Spleen (tissue), 13 donors: ENCODE measurements at places on chromosomes 3 and 15.

DNA sequence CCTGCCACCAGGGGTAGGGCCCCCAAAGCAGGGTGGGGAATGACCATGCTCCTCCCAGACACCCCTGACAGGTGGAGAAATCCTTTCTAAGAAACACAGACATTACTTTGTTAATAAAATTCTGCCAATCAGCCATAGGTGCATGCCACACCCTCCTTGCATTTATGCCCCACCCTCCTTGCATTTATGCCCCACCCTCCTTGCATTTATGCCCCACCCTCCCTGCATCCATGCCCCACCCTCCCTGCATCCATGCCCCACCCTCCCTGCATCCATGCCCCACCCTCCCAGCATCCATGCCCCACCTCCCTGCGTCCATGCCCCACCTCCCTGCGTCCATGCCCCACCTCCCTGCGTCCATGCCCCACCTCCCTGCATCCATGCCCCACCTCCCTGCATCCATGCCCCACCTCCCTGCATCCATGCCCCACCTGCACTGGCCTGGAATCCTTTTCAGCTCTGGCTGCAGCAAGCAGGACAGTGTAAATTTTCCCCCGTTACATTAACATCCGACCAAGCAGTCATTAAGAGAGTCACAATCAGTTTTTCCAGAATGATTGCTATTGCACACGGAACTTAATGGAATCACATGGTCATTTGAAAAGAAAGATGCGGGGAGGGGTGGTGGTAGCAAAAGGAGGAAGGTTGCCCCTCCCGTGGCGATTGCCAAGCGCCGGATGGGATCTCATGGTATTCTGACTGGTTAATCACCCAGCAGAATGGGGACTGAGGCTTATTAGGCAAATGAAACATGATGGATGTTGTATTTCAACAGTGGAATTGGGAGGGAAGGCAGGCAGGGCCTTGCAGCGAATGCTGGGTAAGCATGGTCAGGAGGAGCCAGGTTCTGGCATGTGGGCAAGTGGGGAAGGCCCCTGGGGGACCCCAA, 91.2 kb downstream of the TLE3 start:
- H3K27ac ChIP-seq: no peak overlapping the region
- DNase-seq: no peak
- H3K36me3 ChIP-seq: no peaks in the 10 kb centered on the region
- H3K4me3 ChIP-seq: no peak overlapping the region
- no peaks in the 10 kb centered on the region for H3K4me1 ChIP-seq
- H3K27me3 ChIP-seq: no peaks in the 10 kb centered on the region

DNA sequence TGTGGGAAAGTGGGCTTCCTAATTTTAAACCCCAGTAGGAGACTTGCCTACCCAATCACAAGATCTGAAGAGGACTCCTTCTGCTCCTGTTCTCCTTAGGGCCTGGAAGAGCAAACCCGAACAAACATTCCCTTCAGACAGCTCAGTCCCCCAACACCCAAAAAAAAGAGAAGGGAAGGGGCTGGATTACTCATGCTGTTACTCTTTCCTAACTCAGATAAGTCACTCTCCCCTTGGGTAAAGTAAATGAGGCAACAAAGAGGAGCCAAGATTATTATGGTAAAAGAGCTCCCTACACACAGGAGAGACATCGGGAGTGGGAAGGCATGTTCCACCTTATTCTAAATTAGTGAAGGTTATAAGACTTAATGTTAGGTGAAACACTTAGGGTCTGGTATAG, 18.1 kb upstream of the LEKR1 start:
- no peak overlapping the region for H3K27ac ChIP-seq
- peaks cover 2% of the 10 kb centered on the region for H3K4me1 ChIP-seq
- no peak for DNase-seq
- no peaks in the 10 kb centered on the region for H3K36me3 ChIP-seq

- no peaks in the 10 kb centered on the region for H3K4me1 ChIP-seq
- no peaks in the 10 kb centered on the region for H3K27me3 ChIP-seq
- no peak overlapping the region for H3K27ac ChIP-seq
- H3K36me3 ChIP-seq: no peaks in the 10 kb centered on the region
Measured at GRCh38 chr3:30504939-30505338, 101.5 kb upstream of the TGFBR2 start.

GRCh38 chr3:10352146-10352911, 31.4 kb upstream of the SEC13 start:
- H3K27ac ChIP-seq: no peak overlapping the region
- no peak overlapping the region for H3K4me3 ChIP-seq
- H3K36me3 ChIP-seq: no peaks in the 10 kb centered on the region

GRCh38 chr15:89333011-89333860, 1.4 kb downstream of the POLG start:
- H3K4me3 ChIP-seq: peak overlapping the region; percentile 84
- DNase-seq: peak; percentile 86
- H3K4me1 ChIP-seq: peaks cover 51% of the 10 kb centered on the region
- H3K36me3 ChIP-seq: peaks cover 54% of the 10 kb centered on the region

GRCh38 chr3:99637368-99638111, 854 bp upstream of the COL8A1 start:
- H3K4me3 ChIP-seq: peak overlapping the region; percentile 28
- DNase-seq: no peak

GRCh38 chr3:43015991-43016865, 37.1 kb downstream of the GASK1A start:
- no peak overlapping the region for H3K4me3 ChIP-seq
- peak overlapping the region; percentile 55 for H3K27ac ChIP-seq
- H3K4me1 ChIP-seq: peaks cover 8% of the 10 kb centered on the region
- no peaks in the 10 kb centered on the region for H3K36me3 ChIP-seq
- no peak for DNase-seq

DNA sequence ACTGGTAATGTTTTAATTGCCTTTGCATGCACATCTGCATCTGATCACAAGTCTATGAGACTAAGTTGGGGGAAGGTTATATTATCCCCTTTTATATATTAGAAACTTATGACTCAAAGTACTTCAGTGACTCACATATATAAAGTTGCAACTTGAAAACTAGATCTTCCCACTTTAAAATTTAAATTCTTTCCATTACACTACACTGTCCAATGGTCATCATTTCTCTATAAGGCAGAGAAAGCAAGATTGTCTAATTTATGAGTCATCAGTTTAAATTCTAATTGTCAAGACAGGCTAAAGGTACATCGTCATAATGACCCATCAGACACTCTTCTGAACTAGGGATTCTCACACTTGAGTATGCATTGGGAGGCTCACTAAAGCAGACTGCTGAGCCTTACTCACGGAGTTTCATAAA, 37.9 kb downstream of the CPA3 start:
- no peaks in the 10 kb centered on the region for H3K4me1 ChIP-seq
- no peaks in the 10 kb centered on the region for H3K27me3 ChIP-seq
- no peaks in the 10 kb centered on the region for H3K36me3 ChIP-seq
- no peak overlapping the region for H3K4me3 ChIP-seq
- no peak for DNase-seq

DNA sequence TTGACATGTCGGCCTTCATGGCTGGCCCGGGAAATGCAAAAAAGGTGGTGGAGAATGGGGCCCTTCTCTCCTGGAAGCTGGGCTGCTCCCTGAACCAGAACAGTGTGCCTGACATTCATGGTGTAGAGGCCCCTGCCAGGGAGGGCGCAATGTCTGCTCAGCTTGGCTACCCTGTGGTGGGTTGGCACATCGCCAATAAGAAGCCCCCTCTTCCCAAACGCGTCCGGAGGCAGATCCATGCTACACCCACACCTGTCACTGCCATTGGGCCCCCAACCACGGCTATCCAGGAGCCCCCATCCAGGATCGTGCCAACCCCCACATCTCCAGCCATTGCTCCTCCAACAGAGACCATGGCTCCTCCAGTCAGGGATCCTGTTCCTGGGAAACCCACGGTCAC, 23.1 kb upstream of the BSN start:
- no peaks in the 10 kb centered on the region for H3K4me1 ChIP-seq
- DNase-seq: no peak
- H3K27ac ChIP-seq: no peak overlapping the region

DNA sequence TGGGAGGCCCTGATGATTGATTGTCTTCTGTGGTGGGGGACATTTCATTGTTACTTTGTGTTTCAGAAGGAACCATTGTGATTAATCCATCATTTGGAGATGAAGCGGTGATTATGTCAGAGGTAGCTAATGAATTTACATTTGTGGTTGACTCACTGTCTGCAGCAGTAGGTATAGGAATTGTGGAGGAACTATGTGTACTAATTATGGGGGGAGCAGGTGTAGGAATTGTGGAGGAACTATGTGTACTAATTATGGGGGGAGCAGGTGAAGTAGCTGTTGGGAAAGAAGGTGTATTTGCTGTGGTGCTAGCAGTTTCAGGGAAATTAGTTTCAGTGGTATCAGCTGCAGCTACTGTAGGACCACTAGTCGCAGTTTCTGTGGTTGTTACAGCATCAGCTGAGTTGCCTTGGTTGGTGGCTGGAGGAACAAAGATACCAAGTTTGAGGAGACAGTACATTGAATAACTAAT, 6.9 kb downstream of the MUC13 start:
- no peaks in the 10 kb centered on the region for H3K36me3 ChIP-seq
- H3K27ac ChIP-seq: no peak overlapping the region
- no peak overlapping the region for H3K4me3 ChIP-seq
- H3K27me3 ChIP-seq: no peaks in the 10 kb centered on the region
- H3K4me1 ChIP-seq: no peaks in the 10 kb centered on the region
- no peak for DNase-seq

DNA sequence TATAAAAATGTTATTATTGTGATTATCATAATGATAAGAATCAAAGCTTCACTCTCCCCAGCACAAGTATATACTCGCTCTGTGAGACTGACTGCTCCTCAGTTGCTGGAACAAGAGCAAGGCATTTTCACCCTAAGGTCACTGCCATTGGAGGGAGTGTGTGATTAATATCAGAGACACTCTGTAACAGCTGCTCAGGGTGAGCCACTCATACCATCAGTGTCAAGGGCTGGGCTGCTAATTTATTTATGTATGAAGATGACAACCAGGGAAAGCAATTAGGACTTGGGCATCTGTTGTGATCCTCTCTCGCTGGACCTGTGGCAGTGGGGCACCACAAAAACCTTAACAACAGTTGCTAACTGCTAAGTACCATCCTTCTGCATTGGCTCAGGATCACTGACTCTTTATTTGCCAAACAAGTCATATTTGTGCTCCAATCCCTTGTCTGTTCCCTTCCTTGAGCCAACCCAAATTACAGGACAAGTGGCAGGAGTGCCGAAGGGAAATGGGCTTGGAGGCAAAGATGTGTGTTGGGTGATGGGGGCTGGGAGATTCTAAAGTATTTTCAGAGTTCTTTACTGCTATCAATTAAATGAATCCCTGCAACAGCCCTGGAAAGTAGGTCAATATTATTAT, 297.5 kb upstream of the STT3B start:
- no peaks in the 10 kb centered on the region for H3K27me3 ChIP-seq
- no peak for DNase-seq
- no peak overlapping the region for H3K27ac ChIP-seq
- H3K4me3 ChIP-seq: no peak overlapping the region
- peaks cover 3% of the 10 kb centered on the region for H3K4me1 ChIP-seq

GRCh38 chr3:67127254-67127653, 129.1 kb downstream of the KBTBD8 start:
- H3K27ac ChIP-seq: no peak overlapping the region
- no peak for DNase-seq
- H3K27me3 ChIP-seq: no peaks in the 10 kb centered on the region
- no peaks in the 10 kb centered on the region for H3K36me3 ChIP-seq

- peaks cover 78% of the 10 kb centered on the region for H3K4me1 ChIP-seq
- no peak for DNase-seq
- no peaks in the 10 kb centered on the region for H3K27me3 ChIP-seq
- H3K36me3 ChIP-seq: no peaks in the 10 kb centered on the region
Measured at GRCh38 chr3:42061713-42062380, 29.3 kb upstream of the TRAK1 start.
